ENCODE measurements at places on chromosomes 5 and 9. TPM values are rescaled to one million over a fixed set of nuclear protein-coding genes. Genes with fewer than 3 reads are reported as not detected.
A peak's percentile ranks its signal among the peaks of the same experiment; 100 is the strongest.

Gene IGFBPL1
- total RNA-seq, result not detected

Gene IL9
- total RNA-seq, result not detected

Gene LVRN
- 0.40 TPM for total RNA-seq

Gene GNA14
- total RNA-seq, result 1.1 TPM

Gene CARD9
- total RNA-seq, result 14.0 TPM

Gene MSANTD3
- 40.0 TPM for total RNA-seq

Gene SLC28A3
- total RNA-seq, result 0.08 TPM

Gene SMIM23
- not detected for total RNA-seq

Gene RANBP17
- total RNA-seq, result 17.0 TPM

Gene SNX30
- 33.1 TPM for total RNA-seq

- no peak for DNase-seq
These were observed 45.6 kb upstream of the MYO10 start for GRCh38 chr5:16981700-16982099.

DNA sequence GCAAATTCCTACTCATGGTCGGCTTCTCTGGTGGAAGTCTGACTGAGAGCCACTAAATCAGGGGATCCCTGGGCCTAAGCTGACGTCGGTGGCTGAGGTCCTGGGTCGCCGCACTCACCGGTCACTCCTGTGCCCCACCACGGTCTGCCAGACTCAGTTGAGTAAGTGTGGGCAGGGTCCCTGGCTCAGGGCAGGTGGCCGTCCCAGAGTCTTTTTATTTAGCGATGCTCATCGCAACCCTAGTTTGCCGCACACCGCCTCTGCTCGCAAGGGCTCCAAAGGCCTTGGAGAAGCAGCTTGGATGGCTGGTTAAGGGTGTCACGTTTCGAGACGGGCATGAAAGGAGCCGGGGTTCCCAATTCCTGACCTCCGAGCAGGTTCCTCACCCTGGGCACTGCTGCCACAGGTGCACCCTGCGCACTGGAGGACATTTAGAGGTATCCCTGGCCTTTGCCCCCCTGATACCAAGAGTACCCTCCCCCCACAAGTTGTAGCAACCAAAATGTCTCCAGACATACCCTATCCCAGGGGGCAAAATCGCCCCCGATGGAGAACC lies 59.9 kb downstream of the NSUN2 start:
- no peak for DNase-seq

GRCh38 chr9:105151686-105151995 lies 92.8 kb upstream of the SLC44A1 start:
- no peak for DNase-seq

- no peak for DNase-seq
These were observed 153.5 kb upstream of the TRPC7 start for GRCh38 chr5:136518814-136519213.

DNA sequence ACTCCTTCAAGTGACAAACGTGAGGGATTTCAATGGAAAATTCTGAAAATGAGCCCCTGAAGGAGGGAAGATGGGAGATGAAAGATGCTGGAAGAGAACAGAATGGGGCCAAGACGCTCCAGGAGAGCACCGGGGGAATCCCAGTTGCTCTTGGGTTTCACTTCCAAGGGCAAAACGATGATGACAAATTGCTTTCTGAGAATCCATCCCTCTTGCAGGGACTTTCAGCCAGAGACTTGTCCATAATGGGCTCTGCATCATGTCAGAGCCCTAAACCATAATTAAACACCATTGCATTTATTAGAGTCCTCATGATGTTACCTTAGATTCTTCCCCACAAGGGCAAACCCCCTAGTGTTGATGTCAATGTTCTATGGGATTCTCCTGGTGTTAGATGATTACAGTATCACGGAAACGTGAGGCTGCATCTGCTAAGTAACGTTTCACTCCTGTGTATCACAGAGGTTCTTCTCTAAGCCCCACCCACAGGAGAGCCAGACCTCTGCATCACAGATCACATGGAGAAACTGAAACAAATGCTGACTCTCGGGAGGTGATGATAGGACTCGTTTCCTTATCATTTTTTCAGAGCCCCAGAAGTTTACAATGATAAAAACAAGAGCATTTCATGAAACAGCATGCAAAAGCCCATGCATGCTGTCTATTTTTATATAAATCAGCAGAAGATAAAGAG lies 114.4 kb downstream of the TENT4A start:
- DNase-seq, result no peak

DNA sequence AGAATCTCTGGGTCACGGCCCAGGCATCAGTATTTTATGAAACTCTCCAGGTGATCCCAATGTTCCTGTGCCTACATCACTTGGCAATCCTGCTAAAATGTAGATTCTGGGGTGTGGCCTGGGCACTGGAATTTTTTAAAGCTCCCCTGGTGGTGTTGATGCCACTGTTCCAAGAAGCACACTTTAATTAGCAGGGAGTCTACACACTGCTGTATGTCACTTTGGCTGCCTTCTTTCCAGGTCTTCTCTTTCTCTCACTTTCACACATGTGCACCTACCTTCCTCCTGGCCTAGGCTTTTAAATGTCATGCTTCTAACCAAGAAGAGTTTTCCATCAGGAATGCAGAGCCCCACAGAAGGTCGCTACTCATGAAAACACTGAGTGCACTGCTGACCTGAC lies 136.0 kb upstream of the ALDH1B1 start:
- DNase-seq, result no peak

DNA sequence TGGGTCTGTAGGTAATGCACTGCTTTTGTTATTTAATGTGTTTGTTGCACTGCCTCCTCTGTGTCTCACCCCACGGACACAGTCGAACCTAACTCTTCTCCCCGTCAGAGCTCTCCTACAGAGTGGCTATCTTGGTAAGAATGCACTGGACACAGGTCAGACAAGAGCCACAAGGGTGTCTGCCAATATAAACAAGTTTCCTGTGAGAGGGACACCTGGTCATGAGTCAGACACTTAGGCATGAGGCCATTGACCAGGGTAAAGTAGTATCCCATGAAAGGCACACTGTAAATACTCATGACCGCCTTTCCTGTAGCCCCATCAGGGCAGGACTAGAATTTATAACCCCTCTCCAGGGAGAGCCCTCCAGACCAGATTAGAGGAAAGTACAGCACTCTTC lies 115.5 kb downstream of the SLC12A2 start:
- DNase-seq, result peak; percentile 98

GRCh38 chr5:139733698-139734538 lies 61.7 kb upstream of the PSD2 start:
- DNase-seq, result no peak

DNA sequence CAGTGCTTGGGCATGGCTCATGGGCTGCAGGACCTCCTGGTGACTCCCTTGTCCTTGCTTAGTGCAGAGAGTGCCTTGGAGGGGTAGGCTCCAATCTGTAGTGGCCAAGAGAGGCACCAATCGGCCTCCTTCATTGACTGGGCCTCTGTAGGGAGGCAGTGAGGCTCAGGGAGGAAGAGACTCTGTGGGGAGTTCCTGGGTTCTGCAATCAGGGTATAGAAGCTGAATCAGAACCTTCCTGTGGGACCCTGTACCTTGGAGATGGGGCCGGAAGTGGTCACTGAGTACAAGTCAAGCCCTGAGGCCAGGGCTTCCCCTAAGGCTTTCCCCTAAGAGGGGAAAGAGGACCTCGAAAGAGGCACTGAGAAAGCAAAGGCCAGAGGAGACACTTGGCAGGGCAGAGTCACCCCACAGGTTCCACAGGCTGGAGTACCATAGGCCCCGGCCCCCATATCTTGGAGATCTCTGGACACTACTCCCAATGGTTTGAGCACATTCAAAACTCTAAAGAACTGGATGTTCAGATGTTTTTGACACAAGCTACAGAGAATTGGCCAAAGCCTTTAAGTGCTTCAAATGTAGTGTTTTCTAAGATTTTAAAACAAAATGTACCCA lies 190.5 kb downstream of the HSPA4 start:
- no peak for DNase-seq

DNA sequence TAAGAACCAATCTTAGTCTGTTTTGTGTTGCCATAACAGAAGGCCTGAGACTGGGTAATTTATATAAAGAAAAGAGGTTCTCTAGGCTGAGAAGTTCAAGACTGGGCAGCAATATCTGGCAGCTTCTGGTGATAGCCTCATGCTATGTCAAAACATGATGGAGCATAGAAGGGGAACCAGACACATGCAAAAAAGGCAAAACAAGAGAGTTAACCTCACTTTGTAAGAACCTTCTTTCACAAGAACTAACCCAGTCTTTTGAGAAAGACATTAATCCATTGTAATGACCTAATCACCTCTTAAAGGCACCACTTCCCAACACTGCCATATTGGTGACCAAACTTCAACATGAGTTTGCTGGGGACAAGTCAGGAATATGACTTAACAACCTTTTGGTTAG lies 37.3 kb downstream of the FSD1L start:
- no peak for DNase-seq

DNA sequence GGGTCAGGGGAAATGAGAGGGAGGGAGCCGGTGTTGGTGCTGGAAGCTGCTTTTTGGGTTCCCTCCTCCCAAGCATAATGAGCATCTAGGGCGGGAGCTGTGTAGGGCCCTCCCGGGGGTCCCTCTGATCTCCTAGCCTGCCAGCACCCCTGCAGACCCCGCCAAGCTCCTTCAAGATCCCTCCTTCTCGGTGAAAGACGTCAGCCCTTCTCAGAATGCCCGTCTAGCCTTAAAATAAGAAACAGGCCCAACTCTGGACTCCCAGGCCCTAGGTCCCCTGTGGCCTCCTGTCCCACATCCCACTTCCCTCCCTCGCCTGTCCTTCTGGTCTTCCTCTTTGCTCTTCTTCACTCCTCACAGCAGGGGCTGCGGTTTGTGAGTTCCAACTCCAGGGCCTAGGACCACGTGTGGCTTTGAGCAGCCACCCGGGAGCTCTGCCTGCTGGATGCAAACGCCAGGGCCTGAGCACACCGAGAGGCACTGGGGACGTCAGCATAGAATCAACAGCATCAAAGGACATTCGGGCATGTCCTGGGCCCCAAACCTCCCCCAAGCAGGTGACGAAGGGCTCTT lies 8.8 kb upstream of the SCGB3A1 start:
- no peak for DNase-seq

- DNase-seq, result no peak
These were observed 179.1 kb downstream of the MUSK start for GRCh38 chr9:110847671-110848070.

GRCh38 chr5:180142824-180143610 lies 66.0 kb downstream of the RASGEF1C start:
- DNase-seq, result no peak

- no peak for DNase-seq
These were observed 254.1 kb downstream of the SLF1 start for GRCh38 chr5:94872526-94872925.

DNA sequence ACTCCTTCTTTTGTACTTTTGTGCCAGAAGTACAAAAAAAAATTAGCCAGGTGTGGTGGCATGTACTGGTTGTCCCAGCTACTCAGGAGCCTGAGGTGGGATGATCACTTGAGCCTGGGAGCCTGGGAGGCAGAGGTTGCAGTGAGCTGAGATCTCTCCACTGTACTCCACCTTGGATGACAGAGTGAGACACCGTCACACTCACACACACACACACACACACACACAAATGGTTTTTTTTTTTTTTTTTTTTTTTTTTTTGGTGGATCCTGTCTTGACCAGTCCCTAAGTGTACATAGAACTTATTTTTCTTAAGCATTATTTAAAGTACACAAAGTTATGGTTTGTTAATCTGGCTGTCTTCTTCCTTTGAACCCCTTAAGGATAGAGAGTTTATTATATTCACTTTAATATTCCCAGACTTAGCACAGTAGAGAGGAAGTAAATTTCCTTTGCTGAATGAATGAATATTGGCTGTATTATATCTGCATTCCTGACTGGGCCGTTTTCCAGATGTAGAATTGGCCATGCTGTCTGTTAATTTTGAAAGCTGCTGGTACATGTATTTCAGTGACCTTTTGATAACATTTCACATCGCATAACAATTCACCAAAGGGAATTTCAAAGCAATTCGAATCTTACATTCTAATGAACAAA lies 429.0 kb upstream of the ZNF608 start:
- DNase-seq, result no peak

DNA sequence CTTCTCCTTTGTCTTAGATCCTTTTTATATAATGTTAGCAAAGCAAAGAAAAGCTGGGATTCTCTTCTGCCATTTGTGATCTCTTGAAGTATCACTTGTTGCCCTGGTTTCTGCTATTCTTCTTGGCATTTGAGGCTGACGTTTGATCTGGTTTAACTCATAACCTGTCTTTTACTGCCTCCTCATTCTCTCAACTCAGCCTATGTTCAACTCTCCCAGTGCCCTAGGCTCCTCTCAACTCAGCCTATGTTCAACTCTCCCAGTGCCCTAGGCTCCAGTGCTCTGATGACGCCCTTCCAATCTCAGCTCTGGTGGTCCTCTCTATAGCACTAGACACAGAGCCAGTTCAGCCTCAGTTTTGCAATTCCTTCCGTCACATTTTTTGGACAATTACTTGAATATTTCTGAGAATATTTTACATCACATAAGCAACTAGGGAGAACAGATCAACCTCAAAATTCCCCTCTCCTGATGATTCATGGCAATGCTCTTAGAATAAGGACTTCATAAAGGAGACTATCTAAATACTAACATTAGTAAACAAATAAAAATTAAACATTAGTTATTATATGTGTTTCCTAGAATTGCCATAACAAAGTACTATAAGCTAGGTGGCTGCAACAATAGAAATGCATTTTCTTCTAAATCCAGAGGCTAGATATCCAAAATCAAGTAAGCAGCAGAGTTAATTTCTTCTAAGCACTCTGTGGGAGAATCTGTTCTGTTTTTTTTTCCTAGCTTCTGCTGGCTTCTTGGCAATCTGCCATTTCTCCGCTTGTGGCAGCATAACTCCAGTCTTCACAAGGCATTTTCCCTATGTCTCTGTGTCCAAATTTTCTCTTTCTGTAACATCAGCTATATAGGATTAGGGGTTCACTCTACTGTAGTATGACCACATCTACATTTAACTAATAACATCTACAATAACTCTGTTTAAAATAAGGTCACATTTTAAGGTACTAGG lies 662.1 kb upstream of the FTMT start:
- no peak for DNase-seq

GRCh38 chr9:135926402-135927194 lies 19.3 kb upstream of the CAMSAP1 start:
- peak; percentile 91 for DNase-seq

GRCh38 chr9:128169492-128169891 lies 9.4 kb downstream of the BBLN start:
- no peak for DNase-seq

DNA sequence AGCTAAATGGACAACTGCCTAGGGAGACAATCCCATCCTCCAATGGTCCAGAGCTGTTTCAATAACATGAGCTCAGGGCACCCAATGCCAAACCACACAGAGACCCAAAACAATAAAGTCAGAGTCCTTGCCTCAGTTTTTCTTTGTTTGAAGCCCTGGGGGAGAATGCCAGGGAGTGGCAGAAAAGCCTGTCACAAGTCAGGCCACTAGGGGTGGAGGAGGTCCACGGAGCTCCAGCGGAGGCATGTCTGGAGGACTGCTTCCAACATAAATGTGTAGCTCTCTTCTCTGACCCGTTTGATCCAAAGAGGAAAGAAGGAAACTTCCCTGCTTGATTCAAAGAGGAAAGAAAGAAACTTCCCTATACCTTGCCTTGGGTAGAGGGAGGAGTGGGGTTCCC lies 175.3 kb downstream of the HSPA4 start:
- DNase-seq, result no peak

Measured in PC-9 (cell line).